ENCODE measurements at places on chromosomes 5 and 9. TPM values are rescaled to one million over a fixed set of nuclear protein-coding genes. Genes with fewer than 3 reads are reported as not detected.

Gene PGGT1B
- 11.1 TPM for total RNA-seq

Gene ZNF879
- 6.8 TPM for total RNA-seq

Gene ASPN
- 0.06 TPM for total RNA-seq

Gene FBXL17
- total RNA-seq: 26.1 TPM

Gene ZNF782
- 14.6 TPM for total RNA-seq

Gene FYB1
- total RNA-seq: not detected

Gene DRD1
- total RNA-seq: 2.7 TPM

Gene HAVCR2
- 0.25 TPM for total RNA-seq

Gene SLC36A2
- total RNA-seq: not detected

Gene PGM5
- 0.59 TPM for total RNA-seq

Gene CACFD1
- total RNA-seq: 14.0 TPM

Gene PCDHB4
- total RNA-seq: 0.92 TPM

Gene NR5A1
- 0.41 TPM for total RNA-seq

Gene CATSPER3
- total RNA-seq: 0.52 TPM

Gene CDHR2
- total RNA-seq: 0.46 TPM

Gene SPRY4
- total RNA-seq: 2.1 TPM

Gene MAMDC2
- total RNA-seq: 0.25 TPM

Gene SNX30
- total RNA-seq: 9.8 TPM

Gene C7
- total RNA-seq: not detected

Gene IL4
- total RNA-seq: not detected

Gene EIF4EBP3
- 1.9 TPM for total RNA-seq

Gene QRFP
- total RNA-seq: 3.0 TPM

Gene OR1J2
- total RNA-seq: not detected

Gene PFN3
- 0.92 TPM for total RNA-seq

Gene WWC1
- total RNA-seq: 6.4 TPM
